PC-3 (cell line): ENCODE measurements at places on chromosomes 3 and 15.
A peak's percentile ranks its signal among the peaks of the same experiment; 100 is the strongest.

GRCh38 chr3:20905210-20905805 is 719.3 kb upstream of the SGO1 start:
- H3K27ac ChIP-seq: no peak overlapping the region
- H3K4me3 ChIP-seq: no peak overlapping the region
- no peak for DNase-seq

GRCh38 chr15:83364501-83364900 is 80.0 kb upstream of the BNC1 start:
- peaks cover 6% of the 10 kb centered on the region for H3K4me1 ChIP-seq
- no peaks in the 10 kb centered on the region for H3K36me3 ChIP-seq
- DNase-seq: no peak
- no peak overlapping the region for H3K4me3 ChIP-seq
- no peak overlapping the region for H3K27ac ChIP-seq

- no peaks in the 10 kb centered on the region for H3K36me3 ChIP-seq
- DNase-seq: no peak
- no peak overlapping the region for H3K4me3 ChIP-seq
- H3K27ac ChIP-seq: no peak overlapping the region
- H3K4me1 ChIP-seq: no peaks in the 10 kb centered on the region
These were observed 56.8 kb downstream of the DNAH1 start for GRCh38 chr3:52372822-52373504.

GRCh38 chr15:29534378-29534777 is 264.8 kb upstream of the NSMCE3 start:
- no peaks in the 10 kb centered on the region for H3K4me1 ChIP-seq
- peaks cover 55% of the 10 kb centered on the region for H3K27me3 ChIP-seq
- H3K27ac ChIP-seq: no peak overlapping the region
- no peak overlapping the region for H3K4me3 ChIP-seq
- no peaks in the 10 kb centered on the region for H3K36me3 ChIP-seq
- DNase-seq: no peak

GRCh38 chr3:157075693-157076420 is 84.1 kb downstream of the CCNL1 start:
- peaks cover 15% of the 10 kb centered on the region for H3K4me1 ChIP-seq
- peak; percentile 72 for DNase-seq
- H3K4me3 ChIP-seq: no peak overlapping the region
- no peaks in the 10 kb centered on the region for H3K36me3 ChIP-seq

DNA sequence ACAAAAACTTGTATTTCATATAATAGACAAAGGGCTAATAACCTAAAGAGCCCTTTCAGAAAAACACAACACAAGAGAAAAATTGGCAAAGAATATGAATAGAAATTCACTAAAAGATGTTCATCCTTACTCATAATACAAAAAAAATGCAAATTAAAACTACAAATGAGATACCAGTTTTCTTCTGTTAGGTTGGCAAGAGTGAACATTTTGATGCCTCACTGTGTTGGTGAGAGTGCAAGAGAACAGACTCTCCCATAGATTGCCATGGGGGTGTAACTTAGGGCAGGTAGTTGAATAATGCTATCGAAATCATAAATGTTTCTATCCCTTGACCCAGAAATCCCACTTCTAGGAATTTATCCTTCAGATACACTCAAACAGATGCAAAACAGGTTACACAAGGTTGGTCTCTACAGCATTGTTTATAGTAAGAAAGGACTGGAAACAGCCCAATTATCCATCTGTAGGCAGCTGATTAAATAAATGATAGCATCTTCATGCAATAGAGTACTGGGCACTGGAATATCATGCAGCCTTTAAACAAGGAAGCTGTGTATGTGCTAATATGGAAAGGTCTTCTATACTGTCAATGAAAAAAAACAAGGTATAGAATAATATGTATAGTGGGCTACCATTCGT is 146.3 kb downstream of the TLE3 start:
- H3K4me3 ChIP-seq: no peak overlapping the region
- no peaks in the 10 kb centered on the region for H3K36me3 ChIP-seq
- H3K4me1 ChIP-seq: no peaks in the 10 kb centered on the region
- DNase-seq: peak; percentile 23
- H3K27me3 ChIP-seq: peaks cover 17% of the 10 kb centered on the region

DNA sequence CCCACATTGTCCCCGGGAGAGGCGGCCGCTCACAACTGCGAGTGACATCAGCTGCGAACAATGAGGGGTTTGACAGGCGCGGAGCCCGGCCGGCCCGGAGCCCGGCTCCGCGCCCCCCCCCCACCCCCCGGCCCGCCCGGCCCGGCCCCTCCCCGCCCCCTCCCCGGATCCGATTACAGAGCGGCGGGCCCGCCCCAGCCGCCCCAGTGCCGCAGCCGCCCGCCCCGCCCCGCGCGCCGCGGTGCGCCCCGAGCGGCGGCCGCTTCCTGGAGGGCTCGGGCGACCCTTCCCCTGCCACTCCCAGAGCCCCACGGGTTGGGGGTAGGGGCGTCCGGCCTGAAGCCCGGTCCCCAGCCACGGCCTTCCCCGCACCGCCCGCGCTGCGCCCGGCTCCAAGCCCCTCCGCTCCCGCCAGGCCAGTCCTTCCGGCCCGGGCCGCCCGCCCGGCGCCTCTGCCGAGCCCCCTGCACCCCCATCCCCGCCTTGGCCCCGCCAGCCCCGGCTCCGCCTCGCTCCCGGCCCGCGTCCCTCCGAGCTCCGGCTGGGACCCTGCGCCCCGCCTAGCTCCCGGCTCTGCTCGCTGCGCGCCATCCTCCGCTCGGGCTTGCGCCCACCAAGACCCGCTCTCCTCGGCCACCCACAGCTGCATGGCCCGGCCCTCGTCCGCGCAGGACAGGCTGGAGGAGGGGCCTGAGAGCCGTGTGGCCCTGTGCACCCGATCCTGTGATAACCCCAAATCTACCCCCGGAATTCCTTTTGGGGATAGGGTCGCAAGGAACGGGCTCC is at the start of gene PCBP4:
TSS of gene PCBP4 (minus strand) at position 71 of the 786 bp plus-strand sequence. CDS start 6,214 bp downstream, outside the sequence.
- no peaks in the 10 kb centered on the region for H3K36me3 ChIP-seq
- DNase-seq: peak; percentile 64
- no peaks in the 10 kb centered on the region for H3K27me3 ChIP-seq
- peak within 1 kb of the TSS; percentile 81 for H3K4me3 ChIP-seq
- no peak within 1 kb of the TSS for H3K27ac ChIP-seq

DNA sequence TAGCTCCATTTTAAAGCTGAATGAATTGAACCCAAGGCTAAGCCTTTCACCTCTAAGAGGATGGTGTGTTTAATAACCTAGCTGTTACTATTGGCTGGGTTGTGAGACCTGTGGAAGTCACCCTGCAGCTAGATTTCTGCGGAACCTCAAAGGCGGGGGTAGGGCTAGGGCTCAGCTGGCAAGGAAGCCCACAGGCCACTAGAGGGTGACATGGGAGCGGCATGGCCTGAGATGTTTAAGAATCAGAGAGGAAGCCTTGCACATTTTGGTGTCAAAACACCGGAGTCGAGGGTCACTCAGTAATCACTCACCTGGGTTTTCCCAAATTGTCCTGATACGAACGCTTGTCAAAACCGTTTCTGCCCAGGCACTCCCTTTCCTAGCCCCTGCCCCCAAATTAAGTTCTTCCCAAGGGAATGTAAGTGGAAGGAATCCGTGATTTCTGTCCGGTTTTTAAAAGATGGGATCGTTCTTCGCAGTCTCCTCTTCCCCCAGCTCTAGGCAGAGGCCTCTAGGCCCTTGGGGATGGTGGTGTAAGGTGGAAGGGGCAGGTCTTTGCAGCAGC is 3.8 kb upstream of the ACAD9 start:
- no peak overlapping the region for H3K27ac ChIP-seq
- peaks cover 20% of the 10 kb centered on the region for H3K4me1 ChIP-seq
- no peaks in the 10 kb centered on the region; the same call in 1 of the 2 replicates for H3K36me3 ChIP-seq
- H3K27me3 ChIP-seq: no peaks in the 10 kb centered on the region

- peak overlapping the region; percentile 77 for H3K4me3 ChIP-seq
- DNase-seq: no peak
These were observed 1.1 kb upstream of the SUCLG2 start for GRCh38 chr3:67655364-67656121.

GRCh38 chr3:39166932-39167532 is 13.6 kb upstream of the CSRNP1 start:
- no peak overlapping the region for H3K27ac ChIP-seq
- H3K4me3 ChIP-seq: no peak overlapping the region
- H3K36me3 ChIP-seq: no peaks in the 10 kb centered on the region
- H3K27me3 ChIP-seq: no peaks in the 10 kb centered on the region
- H3K4me1 ChIP-seq: peaks cover 18% of the 10 kb centered on the region

GRCh38 chr3:117442566-117442965 is 733.0 kb downstream of the TUSC7 start:
- H3K4me3 ChIP-seq: no peak overlapping the region
- no peak for DNase-seq
- no peaks in the 10 kb centered on the region for H3K4me1 ChIP-seq
- no peak overlapping the region for H3K27ac ChIP-seq
- no peaks in the 10 kb centered on the region for H3K36me3 ChIP-seq

DNA sequence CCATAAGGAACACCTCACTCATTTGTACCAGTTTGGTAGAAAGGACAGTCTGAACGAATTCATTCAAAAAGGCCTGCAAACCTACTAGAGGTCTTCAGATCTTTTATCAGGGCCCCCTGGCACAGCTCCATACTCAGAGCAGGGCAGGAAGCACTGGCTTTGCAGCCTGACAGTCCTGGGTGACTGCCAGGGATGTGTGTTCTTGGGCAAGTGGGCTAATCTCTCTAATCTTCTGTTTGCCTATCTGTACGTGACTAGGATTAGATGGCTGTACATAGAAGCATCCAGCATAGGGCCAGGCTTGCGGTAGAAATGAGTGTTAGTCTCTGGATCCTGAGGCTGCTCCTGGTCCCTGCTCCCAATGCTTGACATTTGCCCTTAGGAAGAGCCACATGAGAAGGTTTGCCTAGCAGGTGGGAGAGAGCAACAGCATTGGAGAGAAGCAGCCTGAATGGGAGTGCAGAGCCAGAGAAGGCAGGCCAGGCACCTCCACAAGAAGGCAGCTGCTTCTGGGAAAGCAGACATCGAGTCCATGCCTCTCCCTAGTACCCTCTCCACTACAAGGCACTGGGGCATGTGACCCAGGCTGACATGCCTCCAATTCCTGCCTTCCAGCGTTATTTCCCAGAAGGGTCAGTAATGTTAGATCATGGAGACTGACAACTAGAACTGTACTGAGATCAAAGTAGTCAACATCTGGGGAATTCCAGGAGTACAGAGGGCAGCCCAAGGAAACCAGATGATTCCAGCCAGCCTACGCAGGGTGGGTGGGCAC is 1.0 kb upstream of the CXCR6 start:
- H3K27ac ChIP-seq: no peak overlapping the region
- peaks cover 16% of the 10 kb centered on the region for H3K4me1 ChIP-seq
- H3K27me3 ChIP-seq: no peaks in the 10 kb centered on the region
- H3K4me3 ChIP-seq: no peak overlapping the region

DNA sequence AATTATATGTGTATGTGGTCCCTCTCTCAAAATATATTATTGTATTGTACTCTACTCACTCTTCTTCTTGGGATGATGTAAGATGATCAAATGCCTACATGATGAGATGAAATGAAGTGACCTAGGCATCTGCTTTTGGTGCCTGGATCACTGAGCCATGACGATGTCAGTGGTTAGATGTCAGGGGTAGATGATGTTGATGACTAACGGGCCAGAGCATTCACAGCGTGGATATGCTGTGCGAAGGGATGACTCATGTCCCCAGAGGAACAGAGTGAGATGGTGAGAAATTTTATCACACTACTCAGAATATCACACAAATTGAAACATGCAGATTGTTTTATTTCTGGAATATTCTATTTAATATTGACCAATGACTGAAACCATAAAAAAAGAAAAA is 233.9 kb upstream of the CADM2 start:
- H3K27ac ChIP-seq: no peak overlapping the region
- no peaks in the 10 kb centered on the region for H3K36me3 ChIP-seq
- H3K4me1 ChIP-seq: peaks cover 4% of the 10 kb centered on the region; the same call in 1 of the 2 replicates
- H3K27me3 ChIP-seq: no peaks in the 10 kb centered on the region

DNA sequence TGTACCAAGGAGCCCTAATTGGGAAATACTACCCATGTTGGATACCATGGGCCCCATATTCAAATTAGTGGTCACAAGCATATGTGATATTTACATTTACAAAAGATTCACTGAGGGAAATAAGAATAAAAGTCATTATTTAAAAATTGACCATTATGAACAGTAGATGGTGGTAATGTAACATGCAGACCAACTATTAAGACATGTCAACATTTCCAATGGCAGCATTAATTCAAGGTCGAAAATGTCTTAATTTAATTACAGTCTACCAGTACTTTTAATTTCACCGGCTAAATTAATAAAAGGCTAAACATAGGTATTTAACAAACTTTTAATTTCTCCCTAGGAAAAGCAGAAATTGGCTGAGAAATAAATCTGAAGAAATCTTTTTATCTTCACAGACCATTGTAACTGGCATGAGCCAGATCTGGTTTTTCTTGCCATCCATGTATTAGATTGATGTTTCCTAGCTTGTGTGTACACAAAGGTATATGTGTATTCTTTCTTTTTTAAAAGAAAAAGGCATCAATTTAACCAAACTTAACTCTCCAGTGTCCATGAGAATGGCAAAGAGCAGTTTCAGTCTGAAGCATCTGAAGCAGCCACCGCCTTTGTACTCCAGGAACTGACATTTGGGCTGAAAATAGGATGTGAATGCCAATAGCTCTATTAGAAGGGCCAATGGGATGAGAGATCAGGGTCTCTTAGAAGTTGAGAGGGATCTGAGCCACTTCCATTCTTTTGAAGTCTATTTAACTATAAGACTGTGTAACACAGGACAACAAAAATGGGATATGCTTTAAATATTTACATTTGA is 26.6 kb downstream of the NEK11 start:
- H3K27ac ChIP-seq: no peak overlapping the region
- no peaks in the 10 kb centered on the region for H3K4me1 ChIP-seq
- H3K4me3 ChIP-seq: no peak overlapping the region
- DNase-seq: peak; percentile 28
- no peaks in the 10 kb centered on the region for H3K27me3 ChIP-seq
- H3K36me3 ChIP-seq: no peaks in the 10 kb centered on the region

DNA sequence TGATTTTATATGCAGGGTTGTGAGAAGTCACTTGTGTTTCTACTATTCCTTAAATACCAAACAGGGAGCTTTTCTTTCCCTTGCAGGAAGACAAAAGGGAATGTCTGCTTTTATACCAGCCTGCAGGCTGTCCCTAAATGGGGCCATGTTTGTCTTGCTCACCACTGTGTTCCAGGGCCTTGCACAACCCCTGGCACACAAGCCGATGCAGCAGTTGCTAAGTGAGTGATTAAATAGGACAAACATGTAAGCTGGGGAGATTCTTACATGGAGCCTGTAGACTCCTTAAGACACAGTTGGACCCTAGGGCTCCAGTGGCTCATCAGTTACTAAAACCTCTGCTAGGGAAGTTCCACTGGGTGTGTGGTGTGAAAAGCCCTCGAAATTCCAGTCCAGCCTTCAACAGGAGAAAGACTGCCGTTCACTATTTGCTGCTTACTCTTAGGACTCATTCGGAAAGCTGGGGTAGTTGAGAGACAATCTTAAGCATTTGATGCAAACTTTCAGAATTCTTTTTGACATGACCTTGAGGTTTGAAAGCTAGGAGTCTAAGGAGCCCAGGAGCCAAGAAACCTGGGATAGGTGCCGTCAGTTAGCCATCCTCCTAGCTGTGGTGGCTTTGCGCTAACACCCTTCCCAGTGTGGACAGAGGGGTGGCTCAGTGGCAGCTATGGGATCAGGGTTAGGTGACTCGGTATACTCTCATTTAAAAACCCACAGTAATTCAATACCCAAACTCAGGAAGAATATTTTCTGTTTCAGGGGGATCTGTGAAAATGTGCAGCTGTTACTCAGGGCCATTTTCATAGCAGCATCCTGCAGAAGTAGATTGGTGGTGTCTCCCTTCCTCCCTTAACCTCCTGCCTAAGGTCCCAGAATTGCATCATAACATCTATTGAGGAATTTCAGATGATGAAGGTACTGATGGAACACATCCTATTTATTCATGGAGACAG is 39.1 kb downstream of the SYNM start:
- H3K4me3 ChIP-seq: no peak overlapping the region
- H3K4me1 ChIP-seq: no peaks in the 10 kb centered on the region
- DNase-seq: no peak
- no peaks in the 10 kb centered on the region for H3K36me3 ChIP-seq
